Fibroblast of the aortic adventitia (primary cell): ENCODE measurements at places on chromosomes 11 and 22. TPM values are rescaled to one million over a fixed set of nuclear protein-coding genes. Genes with fewer than 3 reads are reported as not detected.

Gene TSKU
- total RNA-seq: 5.6 and 24.6 TPM in 2 replicates

Gene KCTD21
- total RNA-seq: 11.9 and 14.5 TPM in 2 replicates

Gene MMP13
- not detected in 2 replicates for total RNA-seq

Gene BDNF
- total RNA-seq: 2.0 and 8.1 TPM in 2 replicates

Gene OR5A1
- not detected in 2 replicates for total RNA-seq

Gene APOL5
- total RNA-seq: not detected in 2 replicates

Gene PICALM
- total RNA-seq: 280 and 318 TPM in 2 replicates

Gene OR8H1
- not detected in 2 replicates for total RNA-seq

Gene WNT7B
- 0.18 TPM in 1 of 2 replicates, not detected in the other for total RNA-seq

Gene CALCB
- total RNA-seq: not detected in 2 replicates

Gene P2RY2
- 0.18 TPM in 1 of 2 replicates, not detected in the other for total RNA-seq

Gene OR51I1
- 0.09 TPM in 1 of 2 replicates, not detected in the other for total RNA-seq

Gene APOL3
- total RNA-seq: 17.4 and 25.8 TPM in 2 replicates

Gene SLC17A6
- not detected in 2 replicates for total RNA-seq

Gene POLR2F
- total RNA-seq: 18.3 and 112 TPM in 2 replicates

Gene KDM4E
- not detected in 2 replicates for total RNA-seq

Gene SMC1B
- total RNA-seq: 0.08 and 0.09 TPM in 2 replicates

Gene CECR2
- 0.49 TPM in 1 of 2 replicates, not detected in the other for total RNA-seq

Gene MPZL2
- total RNA-seq: 0.36 and 1.1 TPM in 2 replicates

Gene ATG2A
- 18.2 and 18.8 TPM in 2 replicates for total RNA-seq

Gene CEND1
- 0.65 and 1.2 TPM in 2 replicates for total RNA-seq

Gene SAA4
- total RNA-seq: 0.27 TPM in 1 of 2 replicates, not detected in the other

Gene OR52A1
- total RNA-seq: not detected in 2 replicates

Gene FGF4
- total RNA-seq: 0.08 TPM in 1 of 2 replicates, not detected in the other

Gene ANKK1
- not detected in 2 replicates for total RNA-seq

Gene PNPLA5
- total RNA-seq: not detected in 2 replicates

Gene NELL1
- total RNA-seq: not detected in 2 replicates

Gene OR10S1
- not detected in 2 replicates for total RNA-seq

Gene RAB38
- 0.41 and 1.2 TPM in 2 replicates for total RNA-seq

Gene DTX4
- 0.18 and 0.57 TPM in 2 replicates for total RNA-seq

Gene OR10A2
- total RNA-seq: not detected in 2 replicates

Gene NRXN2
- 3.3 and 3.4 TPM in 2 replicates for total RNA-seq

Gene MS4A12
- not detected in 2 replicates for total RNA-seq

Gene CCDC34
- total RNA-seq: 6.3 and 10.7 TPM in 2 replicates

Gene CASP12
- 0.18 TPM in 1 of 2 replicates, not detected in the other for total RNA-seq

Gene UBE2L3
- total RNA-seq: 39.0 and 59.7 TPM in 2 replicates

Gene OR2AT4
- total RNA-seq: under 0.01 TPM in 1 of 2 replicates, not detected in the other

Gene KDM2A
- total RNA-seq: 51.4 and 56.8 TPM in 2 replicates

Gene PIK3C2A
- 41.0 and 60.0 TPM in 2 replicates for total RNA-seq

Gene TNNI2
- total RNA-seq: not detected in 2 replicates

Gene FOLH1
- not detected in 2 replicates for total RNA-seq

Gene MRGPRX3
- not detected in 2 replicates for total RNA-seq

Gene SLC22A25
- total RNA-seq: not detected in 2 replicates

Gene SOX10
- total RNA-seq: not detected in 2 replicates

Gene LRRC32
- total RNA-seq: 23.1 and 30.0 TPM in 2 replicates

Gene DDX25
- under 0.01 TPM in 1 of 2 replicates, not detected in the other for total RNA-seq

Gene OR4D5
- total RNA-seq: not detected in 2 replicates

Gene SYT8
- 0.82 TPM in 1 of 2 replicates, not detected in the other for total RNA-seq

Gene MAPK1
- 23.1 and 74.2 TPM in 2 replicates for total RNA-seq

Gene CSNK2A3
- 1.6 and 4.7 TPM in 2 replicates for total RNA-seq

Gene B3GAT1
- not detected in 2 replicates for total RNA-seq

Gene CARNS1
- 0.09 and 0.16 TPM in 2 replicates for total RNA-seq

Gene GLB1L2
- total RNA-seq: not detected in 2 replicates
